ENCODE measurements at places on chromosomes 1 and 21. TPM values are rescaled to one million over a fixed set of nuclear protein-coding genes. Genes with fewer than 3 reads are reported as not detected.

PLPPR5 gene
- total RNA-seq, result not detected

RHOU gene
- total RNA-seq, result 21.0 TPM

OR2L13 gene
- total RNA-seq, result not detected

LINGO4 gene
- total RNA-seq, result 0.29 TPM

DNA sequence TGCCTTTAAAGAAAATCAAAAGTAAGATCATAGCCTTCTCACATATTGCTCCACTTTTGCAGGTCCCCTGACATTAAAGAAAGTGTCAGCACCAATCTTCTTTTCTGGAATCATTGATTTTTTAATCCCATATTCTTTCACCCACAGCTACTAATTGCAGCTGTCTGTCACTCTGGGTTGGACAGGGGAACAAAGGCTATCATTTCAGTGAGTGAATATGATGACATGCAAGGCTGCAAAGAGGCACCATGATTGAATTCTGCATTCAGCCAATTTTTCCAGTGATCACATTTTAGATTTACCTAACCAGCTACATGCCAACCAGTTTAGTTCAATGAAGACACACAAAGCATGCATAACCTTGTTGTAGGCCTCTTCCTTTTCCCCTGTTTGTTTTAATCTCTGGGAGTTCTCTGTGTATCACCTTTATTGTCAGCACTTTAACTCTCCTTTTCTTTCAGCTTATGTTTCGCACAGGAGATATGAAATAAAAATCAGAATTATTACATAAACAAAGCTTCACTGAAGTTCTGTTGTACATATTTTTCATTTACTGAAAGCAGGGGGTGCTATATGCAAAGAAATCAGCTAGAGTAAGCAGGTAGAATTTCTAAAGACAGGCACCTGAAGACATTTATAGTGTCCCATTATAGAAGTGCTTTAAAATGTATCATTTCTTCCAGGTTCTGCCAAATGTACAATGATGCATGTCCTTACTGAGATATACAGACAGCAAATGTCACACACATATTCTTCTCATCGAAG, 584.8 kb downstream of the PLA2G4A start:
- no peaks in the 10 kb centered on the region for H3K4me1 ChIP-seq
- no peak overlapping the region for H3K4me3 ChIP-seq
- no peak for DNase-seq
- H3K36me3 ChIP-seq, result no peaks in the 10 kb centered on the region

- H3K36me3 ChIP-seq, result peaks cover 68% of the 10 kb centered on the region
- H3K27me3 ChIP-seq, result no peaks in the 10 kb centered on the region
- H3K27ac ChIP-seq, result no peak overlapping the region
- DNase-seq, result no peak
- H3K4me3 ChIP-seq, result no peak overlapping the region
Measured at GRCh38 chr21:39196310-39196709, 13.1 kb upstream of the PSMG1 start.

DNA sequence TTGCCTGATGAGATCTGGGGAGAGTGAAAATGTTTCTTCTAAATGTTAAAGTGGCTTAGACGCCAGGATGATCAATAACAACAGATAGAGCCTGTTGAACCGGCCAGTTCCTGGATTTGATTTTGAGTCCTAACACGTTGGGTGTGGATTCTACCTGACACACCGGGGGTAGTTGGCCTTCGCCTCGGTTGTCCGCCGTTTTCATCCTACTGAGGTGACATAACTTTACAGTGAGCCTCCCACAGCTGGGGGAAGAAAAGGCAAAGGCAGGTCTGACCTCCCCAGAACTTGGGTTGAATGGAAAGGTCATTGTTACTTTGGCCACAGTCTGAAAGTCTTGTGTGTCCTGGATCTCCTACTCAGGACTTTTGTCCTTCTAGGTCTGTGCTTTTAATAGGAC, 1.1 kb downstream of the PGD start:
- H3K4me3 ChIP-seq, result peak overlapping the region; percentile 96
- H3K27ac ChIP-seq, result peak overlapping the region; percentile 93
- H3K27me3 ChIP-seq, result no peaks in the 10 kb centered on the region

DNA sequence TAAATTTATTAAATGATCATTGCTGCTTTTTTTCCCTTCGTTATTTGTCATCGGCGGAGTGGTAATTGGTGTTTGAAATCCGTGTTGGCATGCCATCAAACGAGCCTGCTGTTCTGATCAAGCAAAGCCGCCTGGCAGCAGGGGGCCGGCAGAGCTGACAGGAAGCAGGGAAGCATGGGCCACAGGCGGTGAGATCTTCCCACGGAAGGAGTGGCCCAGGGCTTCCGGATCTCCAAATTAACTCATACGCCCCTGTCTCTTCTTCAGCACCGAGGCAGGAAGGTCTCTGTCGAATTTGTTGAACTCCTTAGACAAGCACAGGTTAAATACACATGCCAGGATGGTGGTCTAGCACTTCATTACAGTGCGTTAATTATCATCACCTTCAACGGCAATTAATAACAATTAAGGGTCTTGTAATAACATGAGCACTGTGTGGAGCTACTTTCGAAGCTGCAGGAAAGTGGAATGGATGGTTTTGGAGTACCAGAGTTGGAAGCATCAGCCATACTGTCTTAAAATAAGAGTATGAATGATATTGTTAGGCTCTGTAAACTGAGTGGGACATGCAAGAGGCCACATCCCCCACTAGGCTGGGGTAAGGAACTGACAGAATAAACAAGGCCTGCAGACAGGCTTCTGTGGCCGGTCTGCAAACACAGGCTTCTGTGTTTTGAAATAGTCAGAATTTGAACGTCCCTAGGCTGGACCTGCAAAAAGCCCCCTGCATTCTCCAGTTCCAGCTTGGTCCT, 199.4 kb upstream of the DAB1 start:
- no peak overlapping the region for H3K27ac ChIP-seq
- no peak overlapping the region for H3K4me3 ChIP-seq
- H3K4me1 ChIP-seq, result no peaks in the 10 kb centered on the region
- H3K36me3 ChIP-seq, result no peaks in the 10 kb centered on the region
- H3K27me3 ChIP-seq, result no peaks in the 10 kb centered on the region

DNA sequence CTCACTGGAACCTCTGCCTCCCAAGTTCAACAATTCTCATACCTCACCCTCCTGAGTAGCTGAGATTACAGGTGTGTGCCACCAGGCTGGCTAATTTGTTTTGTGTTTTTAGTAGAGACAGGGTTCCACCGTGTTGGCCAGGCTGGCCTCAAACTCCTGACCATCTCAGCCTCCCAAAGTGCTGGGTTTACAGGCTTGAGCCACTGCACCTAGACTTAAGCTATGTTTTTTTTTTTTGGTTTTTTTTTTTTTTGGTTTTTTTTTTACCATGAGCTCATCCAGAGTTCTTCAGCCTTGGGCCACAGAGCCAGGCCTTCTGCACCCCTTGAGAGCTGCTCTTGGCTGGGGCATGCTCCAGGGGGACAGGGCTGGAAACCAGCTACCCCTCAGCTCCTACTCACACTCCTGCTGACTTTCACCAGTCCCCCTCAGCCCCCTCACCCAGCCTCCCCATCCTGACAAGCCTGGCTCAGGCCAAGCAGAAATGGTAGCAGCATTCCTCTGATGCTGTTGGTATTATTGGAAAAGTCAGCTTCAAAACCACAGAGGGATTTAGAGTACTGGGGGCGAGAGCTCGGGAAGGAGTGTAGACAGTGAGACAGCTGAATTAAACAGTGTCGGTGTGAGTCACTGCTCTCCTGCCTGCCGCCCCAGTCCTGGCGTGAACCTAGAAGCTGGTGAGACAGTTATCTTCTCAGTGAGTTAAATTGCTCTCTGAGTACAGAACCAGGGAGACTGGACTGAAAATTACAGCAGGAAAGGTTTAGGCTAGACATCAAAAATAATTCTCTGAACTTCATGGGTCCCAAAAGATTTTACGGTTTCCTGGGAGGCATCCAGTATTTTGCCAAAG, 63.7 kb downstream of the NAV1 start:
- DNase-seq, result no peak
- no peaks in the 10 kb centered on the region for H3K4me1 ChIP-seq
- H3K36me3 ChIP-seq, result no peaks in the 10 kb centered on the region

DNA sequence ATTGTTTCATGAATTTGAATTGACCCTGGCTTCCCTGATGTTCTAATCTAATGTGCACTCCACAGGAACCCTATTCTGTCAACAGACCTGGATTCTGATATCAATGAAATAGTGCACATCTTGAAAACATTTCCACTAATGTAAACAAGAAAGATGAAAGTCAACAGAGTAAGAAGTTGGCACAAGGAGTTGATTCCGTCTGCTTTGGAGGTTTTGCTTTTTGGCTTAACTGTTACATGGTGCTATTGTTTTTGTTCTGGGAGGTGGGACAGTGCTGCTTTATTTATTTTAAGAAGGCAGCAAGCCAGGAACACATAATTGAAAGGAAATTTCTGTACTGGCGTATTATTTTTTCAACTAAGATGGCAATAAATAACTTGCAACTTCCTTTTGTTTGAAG, 73.3 kb downstream of the LEPR start:
- H3K27me3 ChIP-seq, result no peaks in the 10 kb centered on the region
- no peaks in the 10 kb centered on the region for H3K36me3 ChIP-seq
- peaks cover 7% of the 10 kb centered on the region for H3K4me1 ChIP-seq
- no peak overlapping the region for H3K27ac ChIP-seq
- DNase-seq, result no peak

GRCh38 chr1:212749821-212750535, 41.6 kb downstream of the NSL1 start:
- H3K27me3 ChIP-seq, result no peaks in the 10 kb centered on the region
- peaks cover 31% of the 10 kb centered on the region for H3K4me1 ChIP-seq
- H3K27ac ChIP-seq, result no peak overlapping the region
- no peak overlapping the region for H3K4me3 ChIP-seq

- no peak overlapping the region for H3K4me3 ChIP-seq
- no peaks in the 10 kb centered on the region for H3K27me3 ChIP-seq
- DNase-seq, result no peak
- H3K27ac ChIP-seq, result no peak overlapping the region
- no peaks in the 10 kb centered on the region for H3K36me3 ChIP-seq
Measured at GRCh38 chr1:231186356-231187115, 24.7 kb downstream of the TRIM67 start.

DNA sequence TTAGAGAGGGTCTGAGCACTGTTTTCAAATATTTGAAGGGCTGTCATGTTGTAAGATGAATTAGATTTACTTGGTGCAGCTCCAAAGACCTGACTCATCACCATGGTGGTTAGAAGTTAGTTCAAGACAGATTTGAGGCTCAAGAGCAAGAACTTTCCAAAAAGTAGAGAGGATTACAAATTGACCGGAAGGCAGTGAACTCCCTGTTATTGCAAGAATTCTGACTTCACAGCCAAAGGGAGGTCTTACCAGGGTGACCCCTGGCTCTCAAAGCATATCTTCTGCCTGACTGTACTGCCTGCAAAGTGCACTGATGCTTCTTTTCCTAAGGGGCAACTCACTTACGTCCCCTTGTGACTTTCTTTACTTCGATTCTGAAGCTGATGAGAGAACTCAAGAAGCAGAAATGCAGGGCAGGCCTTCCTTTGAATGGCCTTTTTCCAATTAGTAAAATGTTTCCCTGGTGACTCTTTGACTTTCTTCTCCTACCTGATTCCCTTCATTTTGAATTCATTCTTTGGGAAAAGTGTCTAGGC, 86.4 kb downstream of the NAV1 start:
- H3K4me3 ChIP-seq, result no peak overlapping the region
- DNase-seq, result no peak
- no peaks in the 10 kb centered on the region for H3K36me3 ChIP-seq
- peaks cover 18% of the 10 kb centered on the region for H3K4me1 ChIP-seq
- no peak overlapping the region for H3K27ac ChIP-seq
- no peaks in the 10 kb centered on the region for H3K27me3 ChIP-seq

GRCh38 chr1:210669951-210670350, 341.2 kb downstream of the HHAT start:
- H3K27ac ChIP-seq, result no peak overlapping the region
- H3K27me3 ChIP-seq, result no peaks in the 10 kb centered on the region
- no peak for DNase-seq
- H3K36me3 ChIP-seq, result no peaks in the 10 kb centered on the region

DNA sequence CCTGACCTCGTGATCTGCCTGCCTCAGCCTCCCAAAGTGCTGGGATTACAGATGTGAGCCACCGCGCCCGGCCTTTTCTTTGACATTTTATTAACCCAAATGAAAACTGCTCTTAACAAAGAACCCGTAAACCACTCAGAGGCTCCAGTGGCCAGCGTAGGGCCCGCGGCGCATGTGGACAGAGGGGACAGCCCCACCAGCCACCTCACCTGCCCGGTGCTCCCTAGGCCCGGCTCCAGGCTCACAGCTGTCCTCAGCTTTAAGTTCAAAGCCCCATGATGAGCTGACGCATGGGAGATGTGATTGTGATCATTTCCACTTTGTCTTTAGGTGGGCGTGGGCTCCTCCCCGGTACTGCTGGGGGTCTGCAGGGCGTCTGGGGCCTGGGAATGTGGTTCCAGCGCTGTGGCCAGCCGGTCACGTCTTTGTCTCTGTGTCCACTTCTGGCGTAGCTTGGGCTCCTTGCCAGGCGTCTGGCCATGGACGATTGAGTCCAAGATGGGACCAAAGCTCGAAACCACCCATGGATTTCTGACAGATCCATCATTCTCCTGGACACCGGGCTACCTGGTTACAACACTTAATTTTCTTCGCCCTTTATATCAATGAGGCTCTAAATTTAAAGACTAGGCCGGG, 6.9 kb downstream of the PRKCZ start:
- no peaks in the 10 kb centered on the region for H3K4me1 ChIP-seq
- no peak overlapping the region for H3K27ac ChIP-seq
- DNase-seq, result no peak
- H3K36me3 ChIP-seq, result peaks cover 19% of the 10 kb centered on the region
- no peaks in the 10 kb centered on the region for H3K27me3 ChIP-seq

DNA sequence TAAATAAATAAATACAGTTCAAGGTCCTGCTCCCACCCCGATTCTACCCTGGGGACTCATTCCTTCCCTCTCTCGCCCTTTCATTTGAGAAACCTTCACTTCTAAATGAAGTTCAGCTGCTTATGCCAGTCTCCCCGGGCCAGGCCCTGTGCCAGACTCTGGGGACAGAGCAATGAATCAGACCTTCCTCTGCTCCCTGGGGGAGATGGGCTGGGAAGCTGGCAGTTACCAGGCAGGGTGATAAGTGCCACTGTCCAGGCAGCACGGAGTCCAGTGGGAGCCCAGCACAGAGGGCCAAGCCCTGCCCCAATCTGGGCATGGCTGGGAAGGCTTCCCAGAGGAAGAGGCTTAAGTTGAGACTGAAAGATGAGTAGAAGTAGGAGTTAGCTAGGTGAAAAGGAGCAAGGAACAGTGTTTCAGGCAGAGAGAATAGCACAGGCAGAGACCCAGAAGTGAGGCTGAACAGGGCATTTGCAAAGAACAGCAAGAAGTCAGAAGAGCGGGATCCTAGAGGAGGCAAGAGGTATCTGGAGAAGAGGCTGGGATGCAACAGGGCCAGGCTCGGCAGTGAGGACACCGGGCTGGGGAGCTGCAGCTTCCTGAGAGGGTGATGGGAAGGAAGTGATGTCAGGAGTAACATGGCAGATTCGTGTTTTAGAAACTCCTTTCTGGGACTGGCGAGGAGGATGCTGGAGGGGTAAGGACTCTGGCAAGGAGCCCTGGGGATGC, 13.5 kb downstream of the KCNQ4 start:
- DNase-seq, result no peak
- no peak overlapping the region for H3K4me3 ChIP-seq
- no peaks in the 10 kb centered on the region for H3K27me3 ChIP-seq
- H3K4me1 ChIP-seq, result peaks cover 10% of the 10 kb centered on the region
- no peaks in the 10 kb centered on the region for H3K36me3 ChIP-seq
